Stimulated activated CD8-positive, alpha-beta memory T cell treated with anti-CD3 and anti-CD28 coated beads, Interleukin-7, amount 100 ng/mL, for 24 hours (primary cell): ENCODE measurements at places on chromosomes 4 and X.

DNA sequence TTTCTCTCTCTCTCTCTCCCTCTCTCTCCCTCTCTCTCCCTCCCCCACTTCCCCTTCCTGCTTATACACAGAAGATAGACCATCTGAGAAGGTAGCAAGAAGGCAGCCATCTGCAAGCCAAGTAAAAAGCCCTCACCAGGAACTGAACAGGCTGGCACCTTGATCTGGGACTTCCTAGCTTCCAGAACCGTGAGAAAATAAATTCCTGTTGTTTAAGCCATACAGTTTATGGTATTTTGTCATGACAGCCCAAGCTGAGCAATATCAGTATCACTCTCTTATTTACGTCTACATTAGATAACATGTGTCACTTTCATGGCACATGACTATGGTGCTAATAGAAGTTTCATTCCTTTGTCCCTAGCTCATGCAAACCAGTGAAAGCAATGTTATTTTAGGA lies 581.1 kb downstream of the INPP4B start:
- DNase-seq = no peak

DNA sequence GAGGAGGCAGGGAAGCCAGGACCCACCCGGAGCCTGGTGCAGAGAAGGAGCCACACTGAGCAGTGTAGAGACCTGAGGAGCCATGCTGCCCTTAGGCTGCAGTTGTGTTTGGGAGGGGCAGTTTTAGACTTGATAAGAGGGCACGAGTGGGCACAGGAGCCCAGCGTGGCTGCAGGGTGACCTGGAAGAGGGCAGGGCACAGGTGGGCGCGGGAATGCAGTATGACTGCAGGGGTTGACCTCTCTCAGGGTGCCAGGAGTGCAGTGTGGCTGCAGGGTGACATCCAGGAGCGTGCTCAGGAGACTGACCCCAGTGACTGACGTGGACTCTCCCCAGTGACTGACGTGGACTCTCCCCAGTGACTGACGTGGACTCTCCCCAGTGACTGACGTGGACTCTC lies 14.6 kb upstream of the WDR1 start:
- DNase-seq = no peak

DNA sequence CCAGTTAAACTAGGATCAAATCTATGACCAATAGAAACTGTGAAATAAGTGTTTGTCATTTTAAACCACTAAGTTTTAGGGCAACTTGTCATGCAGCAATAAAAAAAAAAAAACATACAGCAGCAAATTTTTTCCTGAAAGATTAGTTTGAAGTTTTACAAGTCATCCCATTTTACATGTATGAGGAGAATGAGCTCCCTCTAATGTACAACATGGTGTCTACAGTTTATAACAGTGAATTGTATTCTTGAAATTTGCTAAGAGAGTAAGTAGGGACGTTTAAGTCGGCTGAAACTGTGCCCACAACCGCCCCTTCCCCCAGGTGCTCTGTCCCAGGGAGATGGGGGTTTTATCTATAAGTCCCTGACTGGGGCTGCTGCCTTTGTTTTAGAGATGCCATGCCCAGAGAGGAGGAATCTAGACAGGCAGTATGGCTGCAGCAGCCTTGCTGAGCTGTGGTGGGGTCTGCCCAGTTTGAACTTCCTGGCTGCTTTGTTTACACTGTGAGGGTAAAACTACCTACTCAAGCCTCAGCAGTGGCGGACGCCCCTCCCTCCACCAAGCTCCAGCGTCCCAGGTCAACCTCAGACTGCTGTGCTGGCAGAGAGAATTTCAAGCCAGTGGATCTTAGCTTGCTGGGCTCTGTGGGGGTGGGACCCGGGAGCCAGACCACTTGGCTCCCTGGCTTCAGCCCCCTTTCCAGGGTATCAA lies 499.3 kb upstream of the CT83 start:
- DNase-seq = no peak

DNA sequence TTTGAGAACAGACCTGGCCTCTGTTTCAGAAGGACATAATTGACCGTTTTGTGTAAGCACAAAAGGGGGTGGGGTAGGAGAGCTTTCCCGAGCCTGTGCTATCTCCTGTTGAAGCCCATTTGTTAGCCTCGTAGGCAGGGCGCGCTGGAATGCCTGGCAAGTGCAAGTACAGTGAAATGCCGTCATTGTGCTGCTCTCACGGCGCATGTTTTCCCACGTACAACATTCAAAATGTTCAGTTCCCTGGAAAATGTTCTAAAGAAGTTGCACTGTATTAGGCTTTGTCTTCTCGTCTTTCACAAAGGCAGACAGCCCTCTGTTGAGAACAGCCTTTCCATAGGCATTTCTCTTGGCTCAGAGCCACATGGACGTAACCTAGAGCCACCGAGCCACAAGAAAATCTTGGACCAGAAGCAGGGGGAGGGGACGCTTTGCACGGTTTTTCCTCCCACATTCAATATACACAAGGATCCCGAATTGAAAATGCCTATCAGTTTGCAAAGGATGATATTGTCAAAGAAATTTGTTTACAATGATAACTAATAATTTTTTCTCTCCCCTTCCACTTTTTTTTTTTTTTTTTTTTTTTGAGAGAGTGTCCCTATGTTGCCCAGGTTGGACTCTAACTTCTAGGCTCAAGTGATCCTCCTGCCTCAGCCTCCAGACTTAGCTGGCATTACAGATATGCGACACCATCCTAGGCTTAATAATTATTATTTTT lies 54.6 kb upstream of the RAPGEF2 start:
- DNase-seq = no peak

DNA sequence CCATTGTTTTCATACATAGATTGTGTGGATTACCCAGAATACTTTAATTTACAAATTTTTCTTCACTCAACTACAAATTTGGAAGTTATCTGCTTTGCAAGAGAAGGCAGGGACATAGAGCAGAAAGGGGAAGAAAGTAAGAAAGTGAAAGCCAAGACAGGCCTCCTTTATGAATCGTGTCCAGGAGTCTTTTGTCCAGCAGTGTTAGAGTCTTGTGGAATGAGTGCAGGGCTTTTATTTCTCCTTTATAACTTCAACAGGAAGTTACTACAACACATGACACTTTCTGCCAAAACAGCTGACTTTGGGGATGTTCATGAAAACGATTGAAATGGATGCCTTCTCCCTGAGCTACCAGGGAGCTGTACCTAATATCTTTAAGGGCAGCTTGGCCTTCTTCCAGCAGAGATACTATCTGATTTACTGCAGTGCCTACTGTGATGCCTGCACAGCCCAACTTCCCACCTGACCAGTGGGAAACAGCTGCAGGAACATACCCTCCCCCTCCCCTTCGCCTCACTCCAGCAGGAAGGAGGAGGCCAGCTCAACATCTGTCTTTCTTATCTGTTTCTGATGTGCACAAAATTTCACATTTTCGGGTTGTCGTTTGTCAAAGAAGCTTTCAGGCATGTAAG lies 557.7 kb upstream of the SLIT2 start:
- no peak for DNase-seq

GRCh38 chr4:105107095-105107856 lies 39.4 kb upstream of the TET2 start:
- DNase-seq = no peak

DNA sequence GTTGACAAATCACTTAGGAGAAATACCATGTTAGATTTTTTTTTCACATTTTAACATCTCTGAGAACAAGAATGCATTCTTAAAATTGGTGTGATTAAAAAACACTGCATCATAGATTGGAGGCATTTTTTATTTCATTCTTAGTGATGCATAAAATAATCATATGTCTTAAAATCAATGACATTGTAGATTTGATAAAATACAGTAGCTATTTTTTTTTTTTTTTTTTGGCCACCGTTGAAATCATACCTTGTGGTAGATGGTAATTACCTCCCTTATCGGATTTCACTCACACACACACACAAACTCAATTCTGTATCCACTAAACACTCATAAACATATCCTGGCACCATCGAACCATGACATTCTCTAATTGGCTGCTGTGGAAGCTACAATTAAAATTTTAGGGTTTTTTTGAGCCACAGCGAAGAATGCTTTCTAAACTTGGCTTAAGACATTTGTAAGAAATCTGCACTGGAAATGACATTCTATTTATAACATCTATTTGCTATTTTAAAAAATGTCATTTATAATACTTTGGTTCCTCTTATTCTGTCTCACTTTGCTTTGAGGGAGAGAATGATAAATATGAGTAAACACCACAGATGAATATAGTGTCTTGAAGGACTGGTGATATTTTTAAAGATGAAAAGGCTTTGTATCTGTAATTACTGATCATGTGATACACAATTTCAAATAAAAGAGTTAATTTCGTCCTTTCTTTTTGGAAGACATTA lies 60.1 kb downstream of the CCSER1 start:
- DNase-seq = no peak

- DNase-seq = no peak
Measured at GRCh38 chr4:87116231-87116630, 104.2 kb downstream of the KLHL8 start.

- no peak for DNase-seq
Measured at GRCh38 chrX:112857478-112857878, 16.8 kb upstream of the AMOT start.

- DNase-seq = no peak
Measured at GRCh38 chrX:10199212-10199611, 42.4 kb downstream of the CLCN4 start.

DNA sequence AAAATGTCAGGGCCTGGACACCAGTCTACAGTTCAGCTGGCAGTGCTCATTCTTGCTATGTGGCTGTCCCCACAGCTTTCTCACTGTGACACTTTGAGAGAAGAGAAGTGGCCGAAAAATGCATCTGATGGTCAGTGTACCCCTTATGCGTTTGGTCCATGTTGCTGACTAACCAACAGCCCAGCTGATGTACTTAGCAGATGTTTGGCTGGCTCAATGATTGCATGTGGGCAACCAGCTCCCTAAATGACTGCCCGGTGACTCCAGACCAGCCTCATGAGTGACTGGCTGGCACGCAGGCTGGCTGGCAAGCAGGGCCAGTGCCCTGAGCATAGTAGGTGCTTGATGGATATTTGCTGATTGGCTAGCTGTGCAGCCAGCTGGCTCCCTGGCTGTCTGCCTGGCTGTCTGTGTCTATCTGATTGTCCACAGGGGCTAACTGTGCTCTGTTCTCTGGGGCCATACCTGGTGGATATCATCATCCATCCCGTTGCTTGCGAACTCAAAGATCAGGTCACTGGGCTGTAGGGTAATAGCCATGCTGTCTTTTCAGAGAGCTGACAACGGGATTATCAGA lies 29.4 kb downstream of the ELF4 start:
- DNase-seq = no peak

GRCh38 chr4:187307131-187307530 lies 583.5 kb upstream of the FAT1 start:
- no peak for DNase-seq
